ENCODE measurements at places on chromosomes 5 and 9. TPM values are rescaled to one million over a fixed set of nuclear protein-coding genes. Genes with fewer than 3 reads are reported as not detected.

DNA sequence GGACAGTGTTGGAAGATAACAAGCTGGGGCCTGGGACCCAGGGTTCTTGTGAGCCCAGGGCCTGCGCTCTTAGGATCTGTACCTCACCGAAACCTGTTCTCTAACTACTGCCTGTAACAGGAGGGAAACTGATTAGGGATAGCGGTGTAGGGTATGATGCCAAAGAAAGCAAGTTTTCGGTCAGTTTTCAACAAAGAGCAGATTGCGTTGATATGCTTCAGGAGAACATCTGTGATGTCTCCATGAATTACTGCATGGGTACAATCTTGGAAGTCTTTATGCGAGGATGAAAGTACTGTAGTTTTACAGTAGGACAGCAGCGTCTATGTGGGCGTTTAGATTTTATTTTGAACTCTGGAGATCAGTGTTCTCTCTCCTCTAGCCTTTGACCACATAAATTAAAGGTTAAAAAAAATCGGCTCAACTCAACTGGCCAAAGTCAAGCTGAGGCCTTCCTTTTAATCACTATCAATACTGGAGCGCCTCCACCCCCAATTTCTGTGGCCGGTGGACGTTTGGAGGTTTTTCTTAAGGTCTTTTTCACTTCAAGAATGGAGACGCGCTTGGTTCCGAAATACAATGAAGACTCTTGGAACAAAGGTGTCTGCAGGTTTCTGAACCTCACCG lies 3.0 kb downstream of the NFIL3 start:
- peak; percentile 9 for DNase-seq

The SPARC gene
- total RNA-seq = 0.43 TPM

DNA sequence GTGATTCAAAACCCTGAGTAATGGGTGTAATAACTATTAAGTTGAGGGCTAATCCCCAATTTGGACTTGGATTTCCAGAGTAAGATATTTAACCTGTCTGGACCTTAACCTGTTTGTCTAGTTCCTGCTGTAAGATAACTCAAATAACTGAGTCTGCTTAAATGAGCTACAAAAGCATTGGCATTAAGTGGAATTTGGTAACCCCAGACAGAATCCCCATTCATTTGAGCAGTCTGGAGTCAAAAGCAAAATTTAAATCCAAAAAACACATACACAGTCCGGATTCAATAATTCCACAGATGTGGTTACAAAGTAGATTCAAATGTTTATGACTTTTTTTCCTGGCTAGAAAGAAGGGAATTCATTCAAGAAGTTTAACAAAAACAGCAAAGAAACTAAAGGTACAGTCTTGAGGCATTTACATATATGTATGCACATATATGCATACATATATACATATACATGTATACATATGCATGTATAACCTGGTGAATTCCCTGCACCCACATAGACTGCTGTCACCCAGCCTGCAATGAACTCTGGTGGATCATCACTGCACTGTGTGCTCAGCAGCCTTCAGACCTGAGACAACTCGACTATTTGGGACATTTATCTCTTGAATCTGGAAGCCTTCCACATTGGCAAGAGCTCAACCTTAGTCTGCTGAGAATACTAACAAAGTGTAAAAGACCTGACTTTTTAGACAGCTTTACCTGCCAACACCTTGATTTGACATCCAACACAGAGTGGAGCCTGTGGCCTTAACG lies 205.4 kb downstream of the LURAP1L start:
- DNase-seq = no peak

The SLC45A2 gene
- not detected for total RNA-seq

The IGIP gene
- total RNA-seq = 2.3 TPM

The GNA14 gene
- total RNA-seq = 0.09 TPM

- DNase-seq = no peak
These were observed 4.8 kb downstream of the OTP start for GRCh38 chr5:77633709-77634108.

The GARNL3 gene
- total RNA-seq = 1.9 TPM

DNA sequence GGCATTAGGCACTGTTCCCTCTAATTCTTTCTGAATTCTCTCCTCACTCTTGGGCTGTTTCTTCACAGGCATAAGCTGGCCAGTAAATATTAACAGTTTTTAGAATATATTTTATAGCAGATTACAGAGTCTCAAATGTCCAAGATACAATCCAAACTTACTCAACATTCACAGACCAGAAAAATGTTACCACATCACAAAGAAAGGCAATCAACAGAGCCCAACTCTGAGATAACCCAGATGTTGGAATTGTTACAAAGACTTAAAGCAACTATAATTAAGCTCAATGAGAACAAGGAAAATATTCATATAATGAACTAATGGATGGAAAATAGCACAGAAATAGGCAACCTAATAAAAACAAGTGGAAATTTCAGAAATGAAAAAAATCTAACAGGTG lies 401.1 kb upstream of the RGMB start:
- no peak for DNase-seq

DNA sequence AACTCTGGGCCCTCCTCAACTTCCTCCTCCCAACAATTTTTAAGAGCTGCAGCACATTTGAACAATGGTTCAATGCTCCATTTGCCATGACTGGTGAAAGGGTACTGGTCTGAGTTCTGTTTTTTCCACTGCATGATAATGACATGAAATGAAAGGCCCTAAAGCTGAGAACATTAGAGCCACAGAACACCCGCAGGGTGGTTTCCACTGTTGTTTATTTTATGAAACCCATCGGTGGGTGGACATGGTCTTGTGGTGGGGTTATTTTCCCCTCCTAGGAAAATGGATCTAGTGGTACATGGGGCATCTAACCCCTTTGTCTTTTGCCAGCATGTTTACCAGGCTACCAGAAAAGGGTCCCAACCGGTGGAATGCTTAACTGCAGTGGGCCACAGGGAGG lies 71.8 kb downstream of the SMARCA2 start:
- no peak for DNase-seq

The JAKMIP2 gene
- total RNA-seq = 4.1 TPM

The TMEM252 gene
- not detected for total RNA-seq

DNA sequence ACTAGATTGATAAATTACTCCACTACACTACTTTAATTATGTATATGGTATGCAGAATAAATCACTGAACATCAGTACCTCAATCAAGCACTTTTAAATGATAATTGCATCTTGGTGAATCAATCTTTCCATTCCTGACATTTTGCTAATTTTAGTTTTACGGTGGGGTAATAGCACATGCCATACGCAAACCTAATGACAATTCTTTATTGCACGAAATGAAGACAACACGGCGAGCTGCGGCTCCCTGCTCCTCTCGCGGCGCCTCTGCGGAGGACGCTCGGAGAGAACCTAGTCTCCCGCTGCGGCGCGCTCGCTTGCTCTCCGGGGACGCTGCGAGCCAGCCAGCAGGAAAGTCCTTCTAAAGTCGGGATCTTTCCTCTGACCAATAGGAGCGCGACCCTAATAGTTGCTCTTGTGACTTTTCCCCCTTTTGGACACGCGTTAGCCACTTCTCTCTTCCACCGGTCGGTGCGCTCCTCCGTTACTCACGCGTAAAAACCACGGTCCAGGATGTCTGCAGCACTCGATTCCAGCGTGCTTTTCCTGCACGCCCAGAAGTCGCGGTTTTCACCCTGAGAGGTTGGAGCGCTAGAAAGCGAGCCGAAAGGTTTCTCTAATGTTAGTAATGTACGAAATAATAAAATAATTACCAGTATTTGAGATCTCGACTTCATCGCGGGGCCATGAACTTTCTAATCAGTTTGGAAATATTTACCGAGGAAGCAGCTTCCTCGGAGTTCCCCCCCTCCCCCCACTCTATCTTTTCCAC lies 1.0 kb upstream of the MEF2C start:
- no peak for DNase-seq

- DNase-seq = no peak
These were observed 21.3 kb downstream of the PWWP2A start for GRCh38 chr5:160097991-160098390.

The TAF11L8 gene
- not detected for total RNA-seq

DNA sequence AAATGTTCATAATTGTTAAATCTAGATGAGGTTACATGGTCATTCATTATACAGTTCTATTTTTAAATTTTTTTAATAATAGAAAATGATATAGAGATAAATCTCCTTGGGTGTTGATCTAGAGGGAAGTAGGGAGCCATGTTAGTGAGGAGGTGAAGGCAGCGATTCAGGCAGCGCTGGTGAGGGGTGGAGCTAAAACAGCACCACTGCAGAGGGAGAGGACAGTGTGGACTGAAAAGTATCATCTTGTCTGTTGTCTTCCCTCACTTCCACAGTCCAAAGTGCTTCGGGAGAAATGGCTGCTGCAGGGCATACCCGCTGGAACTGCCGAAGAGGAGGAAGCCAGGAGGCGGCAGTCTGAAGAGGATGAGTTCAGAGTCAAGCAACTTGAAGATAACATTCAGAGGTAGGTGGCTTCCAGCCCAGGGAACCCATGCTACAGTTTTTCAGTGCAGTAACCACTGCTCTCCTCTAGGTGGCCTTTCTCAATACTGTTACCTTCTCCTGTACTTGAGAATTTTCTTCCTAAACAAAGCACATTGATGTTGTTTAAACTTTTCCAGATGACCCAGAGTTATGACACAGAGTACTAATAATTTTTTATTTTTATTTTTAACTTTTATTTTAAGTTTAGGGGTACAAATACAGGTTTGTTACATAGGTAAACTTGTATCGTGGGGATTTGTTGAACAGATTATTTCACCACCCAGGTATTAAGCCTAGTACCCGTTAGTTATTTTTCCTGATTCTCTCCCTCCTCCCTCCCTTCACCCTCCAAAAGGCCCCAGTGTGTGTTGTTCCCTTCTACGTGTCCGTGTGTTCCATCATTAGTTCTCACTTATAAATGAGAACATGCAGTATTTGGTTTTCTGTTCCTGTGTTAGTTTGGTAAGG lies 100.5 kb downstream of the PALM2AKAP2 start:
- DNase-seq = peak; percentile 20

DNA sequence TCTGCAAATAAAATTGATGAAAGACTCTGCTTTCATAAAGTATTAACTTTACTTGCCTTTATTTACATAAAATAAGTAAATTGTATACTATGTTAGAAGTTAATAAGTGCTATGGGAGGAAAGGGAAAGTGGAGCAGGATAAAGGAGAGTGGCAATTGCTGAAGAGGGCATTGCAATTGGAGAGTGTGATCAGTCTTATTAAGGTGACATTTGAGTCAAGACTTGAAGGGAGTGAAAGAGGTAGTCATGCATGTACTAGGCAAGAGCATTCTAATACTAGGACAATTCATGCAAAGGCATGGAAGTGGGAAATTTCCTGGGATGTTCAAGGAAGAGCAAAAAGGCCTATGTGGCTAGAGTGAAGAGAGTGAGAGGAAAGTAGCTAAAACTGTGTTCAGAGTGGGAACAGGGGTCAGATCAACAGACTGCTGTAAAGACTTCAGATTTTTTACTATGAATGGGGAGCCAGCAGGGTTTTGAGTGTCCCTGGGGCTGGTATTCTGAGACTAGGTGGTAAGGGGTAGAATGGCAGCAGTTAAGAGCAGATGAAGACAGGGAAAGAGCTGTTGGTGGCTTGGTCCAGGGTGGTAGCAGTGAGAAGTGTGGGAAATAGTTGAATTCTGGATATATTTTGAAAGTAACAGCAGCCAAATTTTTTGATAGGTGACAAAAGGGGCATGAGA lies 182.3 kb upstream of the RIOK2 start:
- DNase-seq = no peak

The MAP1B gene
- total RNA-seq = 0.32 TPM

DNA sequence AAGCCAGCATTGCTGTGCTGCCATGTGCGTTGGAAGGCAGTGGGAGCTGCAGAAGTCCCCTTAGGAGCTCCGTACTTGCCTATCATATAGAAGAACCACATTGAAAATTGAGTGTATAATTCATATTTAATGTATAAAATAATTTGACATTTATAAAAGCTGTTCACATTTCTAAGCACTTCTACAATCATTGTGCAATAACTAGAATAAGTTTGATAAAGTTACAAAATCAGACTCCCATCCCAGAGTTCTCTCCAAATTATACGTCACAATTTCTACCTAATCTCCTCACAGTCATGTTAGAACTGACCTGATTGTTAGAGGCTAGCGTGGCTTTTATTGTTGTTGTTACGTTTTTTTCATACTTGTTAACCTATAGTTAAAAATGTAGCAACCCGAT lies 123.5 kb upstream of the ZNF366 start:
- no peak for DNase-seq

The MLANA gene
- total RNA-seq = not detected

DNA sequence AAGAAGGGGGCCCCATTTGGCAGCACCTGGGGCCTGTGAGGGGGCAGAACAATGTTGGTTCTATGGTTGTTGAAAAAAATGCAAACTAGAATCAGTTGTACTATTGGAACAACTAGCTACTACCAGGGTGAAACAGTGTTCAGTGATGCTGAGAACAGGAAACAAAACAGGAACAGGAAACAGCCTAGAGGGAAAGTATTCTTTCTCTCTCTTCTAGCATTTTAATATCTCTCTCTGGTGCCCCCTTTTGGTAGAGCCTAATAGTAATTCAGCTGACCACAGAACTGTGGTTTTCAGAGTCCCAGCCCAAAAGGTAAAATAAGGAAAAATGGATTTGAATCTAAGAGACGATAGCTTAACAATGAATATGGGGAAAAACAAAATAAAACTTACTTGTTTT lies 138.0 kb upstream of the KCNN2 start:
- no peak for DNase-seq

The PCDHB9 gene
- not detected for total RNA-seq

GRCh38 chr5:83204651-83205050 lies 127.3 kb downstream of the XRCC4 start:
- no peak for DNase-seq

DNA sequence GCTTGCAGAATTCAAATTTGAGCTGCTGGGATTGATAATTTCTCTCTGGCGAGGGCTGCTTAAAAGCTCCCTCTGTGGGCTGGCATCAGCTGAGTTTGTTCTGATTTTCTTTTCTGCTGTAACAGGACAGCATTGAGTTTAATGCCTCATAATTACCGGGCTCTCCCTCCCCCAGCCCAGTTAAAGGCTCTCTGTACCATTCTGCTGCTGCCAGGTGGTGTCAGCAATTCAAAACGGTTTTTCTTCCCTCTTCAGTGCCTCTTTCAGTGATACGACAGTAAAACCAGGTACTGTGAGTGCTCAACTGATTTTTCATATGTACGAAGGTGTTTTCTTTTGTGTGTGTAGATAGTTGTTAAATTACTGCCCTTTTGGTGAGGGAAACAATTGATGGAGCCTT lies 509.3 kb upstream of the CTNND2 start:
- DNase-seq = no peak

DNA sequence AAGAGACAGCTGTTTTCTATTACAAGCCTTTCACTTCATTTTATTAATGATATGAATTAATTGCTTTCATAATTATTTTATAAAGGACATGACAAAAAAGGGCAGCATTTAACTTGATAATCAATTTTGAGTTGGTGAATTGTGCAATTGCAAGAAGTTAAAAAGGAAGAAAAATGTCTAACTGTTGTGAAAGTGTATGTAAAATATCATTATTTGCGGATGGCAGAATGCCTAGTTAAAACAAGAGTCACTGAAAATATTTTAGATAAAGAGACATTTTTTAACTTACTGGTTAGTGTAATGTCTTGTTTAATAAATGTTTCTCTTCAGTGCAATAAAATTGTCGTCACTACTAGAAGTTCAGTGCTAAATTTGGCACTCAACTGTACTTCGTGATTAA lies 57.6 kb upstream of the HTR4 start:
- no peak for DNase-seq

GRCh38 chr9:19026375-19026774 lies 6.6 kb downstream of the SAXO1 start:
- DNase-seq = no peak

The EXD3 gene
- total RNA-seq = 8.0 TPM

- DNase-seq = no peak
These were observed 800.6 kb downstream of the KCTD16 start for GRCh38 chr5:144971108-144971850.

The ARHGEF28 gene
- total RNA-seq = 0.11 TPM

The CRAT gene
- total RNA-seq = 13.6 TPM

- no peak for DNase-seq
These were observed 128.7 kb downstream of the SPOCK1 start for GRCh38 chr5:137370096-137371071.
